ENCODE measurements at places on chromosomes 11 and 22.

DNA sequence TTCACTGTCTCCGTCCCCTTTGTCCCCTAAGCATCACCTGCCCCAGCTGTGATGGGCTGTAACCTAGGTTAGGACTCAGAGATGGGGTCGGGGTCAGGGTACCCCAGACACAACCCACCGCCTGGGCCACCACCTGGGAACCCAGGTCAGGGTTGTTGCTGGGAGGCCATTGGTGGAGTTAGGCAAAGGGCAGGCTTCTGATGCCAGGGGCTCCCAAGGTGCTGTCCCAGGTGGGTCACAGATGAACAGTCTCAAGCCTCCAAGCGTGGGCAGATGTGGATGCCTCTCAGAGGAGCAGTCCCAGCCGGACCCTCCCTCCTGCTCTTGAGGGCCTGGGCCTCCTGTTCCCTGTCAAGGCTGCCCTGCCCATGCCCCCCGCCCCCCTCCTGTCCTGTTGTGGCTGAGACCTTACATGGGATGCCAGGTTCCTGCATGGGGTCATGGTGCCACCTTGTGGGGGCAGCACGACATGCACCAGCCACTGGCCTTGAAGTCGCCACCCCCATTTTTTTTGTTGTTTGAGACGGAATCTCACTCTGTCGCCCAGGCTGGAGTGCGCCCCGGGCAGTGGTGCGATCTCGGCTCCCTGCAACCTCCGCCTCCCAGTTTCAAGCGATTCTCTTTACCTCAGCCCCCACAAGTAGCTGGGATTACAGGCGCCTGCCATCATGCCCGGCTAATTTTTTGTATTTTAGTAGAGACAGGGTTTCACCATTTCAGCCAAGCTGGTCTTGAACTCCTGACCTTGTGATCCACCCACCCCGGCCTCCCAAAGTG is 12.1 kb downstream of the GATD1 start:
- DNase-seq = peak; percentile 67

GRCh38 chr22:37746366-37747079 is 49.7 kb downstream of the TRIOBP start:
- DNase-seq = no peak

DNA sequence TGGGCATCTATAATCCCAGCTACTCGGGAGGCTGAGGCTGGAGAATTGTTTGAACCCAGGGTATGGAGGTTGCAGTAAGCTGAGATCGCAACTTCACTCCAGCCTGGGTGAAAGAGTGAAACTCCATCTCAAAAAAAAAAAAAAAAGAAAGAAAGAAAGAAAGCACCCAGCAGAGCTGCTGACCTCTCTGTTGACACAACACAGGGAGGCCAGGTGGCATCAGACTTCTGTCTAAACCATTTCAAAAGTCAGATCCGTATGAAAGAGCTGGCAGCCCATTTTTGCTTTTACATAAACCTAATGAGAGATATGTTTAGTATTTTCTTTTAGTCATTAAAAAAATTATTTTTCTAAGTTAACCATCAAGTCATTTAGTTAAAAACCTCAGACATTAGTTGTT is 64.4 kb upstream of the RRM1 start:
- no peak for DNase-seq

GRCh38 chr22:24952837-24953383 is 394 bp downstream of the KIAA1671 start:
- no peak for DNase-seq

- DNase-seq = peak; percentile 65
These were observed 52.5 kb upstream of the CLDN5 start for GRCh38 chr22:19576460-19577421.

GRCh38 chr11:69926376-69927050 is 107.3 kb upstream of the FGF3 start:
- DNase-seq = no peak

DNA sequence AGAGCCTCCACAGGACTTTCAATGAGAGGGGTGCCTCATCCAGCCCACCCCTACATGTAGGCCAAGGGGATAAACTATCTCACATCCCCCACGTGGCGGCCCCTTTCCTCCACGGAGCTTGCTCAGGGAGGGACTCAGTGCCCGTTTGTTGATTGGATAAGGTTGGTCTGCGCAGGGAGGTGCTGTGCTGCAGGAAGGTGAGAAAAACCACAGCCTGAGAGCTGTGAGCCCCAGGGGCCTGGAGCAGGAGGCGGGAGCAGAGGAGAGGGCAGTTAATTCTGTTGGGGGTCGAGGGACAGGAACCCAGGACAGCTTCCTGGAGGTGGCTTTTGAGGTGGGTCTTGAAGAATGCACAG is 31.9 kb upstream of the ATXN10 start:
- no peak for DNase-seq

DNA sequence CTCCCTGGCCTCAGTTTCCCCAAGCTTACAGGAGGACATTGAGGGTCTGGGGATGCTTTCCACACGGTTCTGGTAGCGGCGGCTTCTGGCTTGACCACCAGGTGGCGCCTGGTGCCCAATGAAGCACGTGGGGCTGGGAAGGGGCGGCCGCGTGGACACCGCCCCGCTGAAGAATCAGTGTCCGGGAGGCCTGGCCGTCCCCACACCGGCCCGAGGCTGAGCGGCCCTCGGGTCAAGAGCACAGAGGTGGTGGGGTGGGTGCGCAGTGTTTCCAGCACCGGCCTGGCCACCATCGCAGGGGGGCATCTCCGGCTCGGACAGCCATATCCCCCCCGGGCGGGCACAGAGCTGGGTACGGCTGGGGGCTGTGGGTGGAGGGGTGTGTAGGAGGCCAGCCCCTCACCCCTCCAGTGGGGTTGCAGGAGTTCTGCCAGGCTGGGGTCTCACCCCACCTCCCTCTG is 27.8 kb upstream of the PPARA start:
- DNase-seq = peak; percentile 82

GRCh38 chr11:12679471-12679870 is 5.2 kb downstream of the TEAD1 start:
- DNase-seq = no peak

DNA sequence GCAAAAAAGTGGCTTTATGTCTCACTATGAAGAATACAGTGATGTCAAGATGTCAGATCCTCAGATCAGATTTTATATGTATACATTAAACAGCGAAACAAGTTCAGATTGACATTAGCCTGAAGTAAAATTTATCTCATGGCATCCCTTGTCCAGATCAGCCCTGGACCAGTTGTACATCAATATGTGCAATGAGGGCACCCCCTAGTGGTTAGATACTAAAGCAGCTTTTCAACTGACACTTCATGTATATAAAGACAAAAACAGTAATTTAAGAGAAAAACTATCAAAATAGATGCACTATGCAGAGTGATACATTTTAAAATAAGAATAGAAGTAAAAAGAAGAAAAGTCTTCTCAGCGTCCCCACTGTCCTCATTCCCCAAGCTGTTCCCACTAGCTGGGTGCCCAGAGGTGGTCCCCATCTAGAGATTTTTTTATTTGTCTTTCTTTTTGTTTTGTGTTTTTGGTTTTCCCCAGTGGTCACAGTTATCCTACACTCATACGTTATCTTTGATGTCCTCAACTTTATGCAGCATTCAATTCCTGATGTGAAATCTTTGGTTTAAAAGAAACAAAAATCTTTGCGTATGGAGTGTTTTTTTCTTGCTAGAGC is 2193.4 kb upstream of the RAG2 start:
- no peak for DNase-seq

- no peak for DNase-seq
These were observed 18.9 kb upstream of the INSC start for GRCh38 chr11:15095736-15096228.

DNA sequence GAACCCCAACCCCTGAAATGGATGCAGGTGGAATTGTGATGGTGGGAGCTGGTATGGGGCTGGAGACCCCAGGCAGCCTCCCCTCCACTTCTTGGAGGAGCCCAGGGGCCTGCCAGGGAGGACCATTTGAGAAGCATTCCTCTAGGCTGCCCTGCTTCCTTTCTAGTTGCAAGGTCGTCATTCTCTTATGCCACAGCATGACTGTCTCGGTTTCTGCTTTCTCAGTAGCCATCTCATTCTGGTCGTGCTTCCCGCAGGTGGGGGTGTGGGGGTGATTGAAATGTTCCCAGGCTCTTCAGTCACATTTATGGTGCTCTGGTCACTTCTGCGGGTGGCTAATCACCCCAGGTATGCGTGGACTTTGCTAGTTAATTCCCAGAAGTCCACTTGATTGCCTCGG is 223.7 kb upstream of the TBCEL start:
- DNase-seq = no peak

Measured in stimulated activated CD4-positive, alpha-beta T cell treated with anti-CD3 and anti-CD28 coated beads, Interleukin-2, amount 100 ng/mL, for 24 hours (primary cell).